ENCODE measurements at places on chromosomes 12 and 14.

GRCh38 chr14:75519394-75519793, 2.9 kb upstream of the BATF start:
- DNase-seq, result no peak

DNA sequence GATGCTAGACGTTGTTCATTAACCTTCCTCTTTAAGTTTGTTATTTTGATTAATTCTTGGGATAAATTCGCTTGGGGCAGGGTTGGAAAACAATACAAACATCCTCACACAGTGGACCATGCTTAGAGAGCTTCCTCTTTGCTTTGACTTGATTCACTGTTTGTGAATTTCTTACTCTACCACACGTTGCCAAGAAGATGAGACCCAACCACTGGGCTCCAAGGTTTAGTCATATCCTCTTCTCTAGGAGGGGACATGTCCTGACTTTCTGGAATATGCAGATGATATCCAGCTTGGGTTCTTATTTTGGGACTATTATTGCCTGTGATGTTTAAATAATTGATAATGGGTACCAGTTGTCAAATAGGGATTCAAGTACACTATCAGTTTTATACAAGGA, 428.2 kb downstream of the ATP23 start:
- no peak for DNase-seq

- DNase-seq, result no peak
These were observed 79.0 kb downstream of the TMEM30B start for GRCh38 chr14:61202124-61202523.

- DNase-seq, result no peak
These were observed 52.0 kb downstream of the SLC38A4 start for GRCh38 chr12:46773586-46774321.
